CD4-positive, alpha-beta T cell treated with Interleukin-10 for 1 hour (primary cell): ENCODE measurements at places on chromosomes 3 and 15.
A peak's percentile ranks its signal among the peaks of the same experiment; 100 is the strongest.

DNA sequence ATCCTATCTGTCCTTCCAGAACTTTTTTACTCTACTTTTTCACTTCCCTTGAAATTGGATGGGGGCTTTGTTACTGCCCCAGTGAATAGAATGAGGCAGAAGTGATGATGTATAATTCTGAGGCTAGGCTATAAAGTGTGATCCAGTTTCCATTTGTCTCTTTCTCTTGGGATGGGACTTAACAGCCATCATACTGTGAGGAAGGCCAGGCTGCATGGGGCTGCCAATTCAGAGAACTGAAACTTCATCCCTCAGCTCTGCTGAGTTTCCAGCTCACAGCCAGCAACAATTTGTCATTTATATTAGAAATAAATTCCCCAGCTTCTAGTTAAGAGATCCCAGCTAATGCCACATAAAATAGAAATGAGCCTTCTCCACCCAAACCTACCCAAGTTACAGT is 504.0 kb upstream of the TGFBR2 start:
- no peak for DNase-seq

- DNase-seq = no peak
Observed at GRCh38 chr3:52403955-52404354, 40.9 kb downstream of the SEMA3G start.

GRCh38 chr3:121531269-121531668 is 14.5 kb downstream of the POLQ start:
- no peak for DNase-seq

DNA sequence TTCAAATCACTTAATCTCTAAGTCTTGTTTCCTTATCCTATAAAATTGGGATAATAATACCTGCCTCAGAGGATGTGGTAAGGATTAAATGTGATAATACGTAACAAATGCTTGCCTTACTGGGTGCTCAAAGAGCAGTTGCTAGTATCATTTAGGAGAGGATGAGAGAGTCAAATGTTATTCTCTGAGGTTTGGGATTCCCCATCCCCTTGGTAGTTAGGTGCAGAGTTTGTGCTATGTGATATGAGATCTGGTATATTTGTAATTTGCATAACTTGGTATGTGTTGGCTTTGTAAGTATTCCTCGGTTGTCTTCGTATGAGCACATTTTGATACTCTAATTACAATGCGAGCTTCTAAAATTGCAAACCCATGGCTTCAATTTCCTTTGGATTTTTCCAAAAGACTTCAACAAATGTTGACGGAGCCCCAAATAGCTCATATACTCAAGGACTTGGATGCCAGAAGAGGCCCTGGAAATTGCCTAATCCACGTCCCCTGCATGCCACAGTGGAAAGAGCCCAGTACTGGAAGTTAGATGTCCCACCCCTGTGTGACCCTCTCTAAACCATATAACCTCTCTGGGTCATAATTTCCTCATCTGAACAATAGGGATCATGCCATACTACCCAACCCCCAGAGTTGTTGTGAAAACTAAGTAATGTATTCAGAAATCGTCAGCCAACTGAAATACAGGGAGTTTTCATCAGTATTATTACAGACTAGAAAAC is 85.0 kb downstream of the FBN1 start:
- no peak for DNase-seq

DNA sequence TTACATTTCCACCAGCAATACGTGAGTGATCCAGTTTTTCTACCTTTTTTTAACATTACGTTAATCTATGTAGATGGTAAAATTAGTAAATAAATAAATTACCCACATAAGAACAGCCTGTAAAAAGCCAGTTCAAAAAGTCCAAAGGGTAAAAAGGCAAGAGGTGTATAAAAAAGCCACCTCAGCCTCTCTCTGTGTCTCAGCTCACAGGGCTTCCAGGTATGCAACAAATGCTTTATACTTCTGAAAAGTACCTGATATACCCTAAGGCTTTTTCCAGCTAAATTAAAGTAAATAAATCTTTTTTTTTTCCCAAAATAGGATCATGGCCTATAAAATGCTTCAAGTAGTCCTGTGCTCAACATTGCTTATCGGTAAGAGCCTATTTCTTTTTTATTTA is at the start of gene C3orf85:
Gene C3orf85, plus strand, starts transcription at position 197 of the 400 bp plus-strand sequence. Its CDS starts 129 bp downstream, at position 326.
- no peak for DNase-seq

GRCh38 chr15:48373821-48374451 is 42.7 kb downstream of the DUT start:
- DNase-seq = no peak

GRCh38 chr15:92848852-92849598 is 51.1 kb upstream of the CHD2 start:
- peak; percentile 67 for DNase-seq

DNA sequence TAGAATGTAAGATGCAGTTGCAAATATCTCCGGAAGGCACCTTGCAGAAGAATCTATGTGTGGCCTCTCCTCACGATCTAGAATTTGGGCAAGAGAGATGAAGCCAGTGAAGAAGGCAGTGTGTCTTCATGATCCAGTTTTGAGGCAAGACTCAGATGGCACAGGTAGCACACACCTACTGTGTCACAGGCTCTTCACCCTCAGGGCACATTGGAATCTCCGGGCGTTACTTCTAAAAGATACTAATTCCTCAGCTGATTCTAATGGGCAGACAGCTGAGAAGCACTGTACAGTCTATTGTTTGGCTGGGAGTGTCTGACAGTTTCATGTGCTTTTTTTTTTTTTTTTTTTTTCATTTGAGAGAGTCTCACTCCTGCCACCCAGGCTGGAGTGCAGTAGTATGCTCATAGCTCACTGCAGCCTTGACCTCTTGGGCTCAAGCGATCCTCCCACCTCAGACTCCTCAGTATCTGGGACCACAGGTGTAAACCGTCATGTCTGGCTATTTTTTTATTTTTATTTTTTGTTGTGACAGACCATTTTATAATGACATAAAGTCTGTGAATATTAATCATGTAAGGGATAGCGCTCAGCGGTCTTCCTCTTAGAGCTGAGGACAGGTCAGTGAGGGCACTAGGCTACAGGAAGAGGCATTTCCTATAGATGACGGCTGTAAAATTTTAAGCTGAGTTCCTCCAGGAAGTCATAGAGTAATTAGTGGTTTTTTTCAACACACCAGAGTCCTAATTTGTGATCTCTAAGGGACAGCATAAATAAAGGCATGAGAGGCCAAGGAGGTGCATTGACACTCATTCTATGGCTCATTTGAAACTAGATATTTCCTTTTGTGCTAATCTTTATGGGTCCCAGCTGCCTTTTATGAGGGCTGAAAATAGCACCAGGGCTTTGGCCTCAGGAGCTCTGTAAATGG is 4.0 kb downstream of the C3orf52 start:
- no peak for DNase-seq

DNA sequence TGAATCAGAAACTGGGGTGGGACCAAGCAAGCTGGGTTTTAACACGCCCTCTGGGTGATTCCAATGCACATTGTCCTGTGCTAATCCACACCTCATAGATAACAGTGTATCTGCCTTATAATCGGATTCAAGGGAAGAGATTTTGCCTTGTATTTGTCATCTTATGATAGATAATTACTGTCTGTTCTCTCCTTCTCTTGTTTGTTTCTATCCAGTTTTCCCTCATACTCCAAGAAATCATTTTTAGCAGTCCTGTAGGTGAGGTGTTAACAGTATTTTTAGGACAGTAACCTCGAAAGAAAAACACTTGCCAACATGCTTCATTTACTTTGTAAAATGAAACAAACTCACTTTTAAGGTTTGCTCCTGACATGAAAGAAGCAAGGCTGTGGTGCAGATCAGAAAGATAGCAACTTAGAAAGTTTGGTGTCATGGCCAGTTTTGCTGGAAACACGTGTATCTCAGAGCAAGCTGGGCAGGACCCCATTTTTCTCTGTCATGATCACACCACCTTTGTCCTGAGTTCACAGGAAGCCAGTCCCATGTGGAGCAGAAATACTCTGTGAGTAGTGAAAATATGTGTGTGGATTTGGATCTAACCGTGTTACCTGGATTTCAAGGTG is 72.6 kb downstream of the TRAK1 start:
- DNase-seq = no peak

GRCh38 chr15:62512904-62513303 is 347.8 kb upstream of the C2CD4B start:
- DNase-seq = no peak
